Transverse colon (tissue), 4 donors: ENCODE measurements at places on chromosomes 12 and 14. TPM values are rescaled to one million over a fixed set of nuclear protein-coding genes. Genes with fewer than 3 reads are reported as not detected.

- peak; percentile 80 for DNase-seq
- H3K4me1 ChIP-seq = peaks cover 27% of the 10 kb centered on the region
- peak overlapping the region; percentile 99 for H3K27ac ChIP-seq
These were observed 790 bp downstream of the DYNC1H1 start for GRCh38 chr14:101965181-101965544.

GRCh38 chr14:93764211-93764659, 24.1 kb downstream of the PRIMA1 start:
- H3K27me3 ChIP-seq = no peaks in the 10 kb centered on the region
- no peaks in the 10 kb centered on the region for H3K36me3 ChIP-seq
- peak overlapping the region; percentile 87 for H3K27ac ChIP-seq
- H3K4me3 ChIP-seq = no peak overlapping the region
- peak; percentile 47 for DNase-seq

DNA sequence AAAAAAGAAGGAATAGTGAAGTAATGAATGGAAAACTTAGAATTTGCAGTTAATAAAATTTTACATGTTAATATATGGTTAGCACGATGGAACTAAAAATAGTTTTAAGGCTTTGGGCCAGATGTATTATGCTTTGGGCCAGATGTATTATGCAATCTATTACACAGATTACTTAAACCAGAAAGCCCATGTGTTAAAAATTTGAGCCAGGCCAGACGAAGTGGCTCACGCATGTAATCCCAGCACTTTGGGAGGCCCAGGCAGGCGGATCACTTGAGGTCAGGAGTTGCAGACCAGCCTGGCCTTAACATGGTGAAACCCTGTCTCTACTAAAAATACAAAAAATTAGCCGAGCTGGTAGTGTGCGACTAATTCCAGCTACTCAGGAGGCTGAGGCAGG, 17.2 kb downstream of the IFT81 start:
- peak; percentile 29 for DNase-seq
- no peaks in the 10 kb centered on the region for H3K27me3 ChIP-seq
- no peaks in the 10 kb centered on the region for H3K4me1 ChIP-seq
- peak overlapping the region; percentile 64 for H3K27ac ChIP-seq

DNA sequence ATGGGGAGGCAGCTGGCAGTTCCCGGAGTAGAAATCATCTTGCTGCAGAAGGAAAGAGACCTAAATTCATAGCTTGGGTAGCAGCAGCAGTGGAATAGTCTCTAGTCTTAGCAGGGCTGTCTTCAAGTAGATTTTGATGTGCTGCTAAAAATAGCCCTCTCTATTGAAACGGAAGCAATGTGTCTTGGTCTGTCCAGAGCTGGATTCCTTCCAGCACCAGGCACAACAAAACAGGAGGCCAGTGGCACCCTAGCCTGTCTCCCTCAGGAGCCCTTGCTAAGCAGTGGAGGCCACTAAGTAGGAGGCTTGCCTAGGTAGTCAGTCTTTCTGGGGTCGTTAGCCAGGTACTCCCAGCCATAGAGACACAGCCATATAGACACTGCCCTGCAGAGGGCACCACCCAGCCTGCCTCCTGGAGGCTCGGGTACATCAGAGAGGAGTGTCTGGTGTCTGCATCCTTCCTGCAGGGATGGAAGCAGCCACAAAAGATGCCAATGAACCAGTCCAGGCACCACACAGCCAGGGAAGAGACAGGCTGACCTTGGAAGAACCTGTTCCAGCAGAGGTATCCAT, 97.5 kb downstream of the CRACR2A start:
- H3K27me3 ChIP-seq = no peaks in the 10 kb centered on the region
- no peak overlapping the region for H3K4me3 ChIP-seq
- no peaks in the 10 kb centered on the region for H3K36me3 ChIP-seq
- no peaks in the 10 kb centered on the region for H3K4me1 ChIP-seq
- H3K27ac ChIP-seq = no peak overlapping the region

GRCh38 chr12:65940744-65941143, 116.5 kb downstream of the HMGA2 start:
- no peak overlapping the region for H3K27ac ChIP-seq
- no peaks in the 10 kb centered on the region for H3K27me3 ChIP-seq
- H3K36me3 ChIP-seq = no peaks in the 10 kb centered on the region
- no peak overlapping the region for H3K4me3 ChIP-seq

GRCh38 chr14:104680056-104680805, 9.2 kb upstream of the INF2 start:
- H3K36me3 ChIP-seq = no peaks in the 10 kb centered on the region
- no peaks in the 10 kb centered on the region for H3K27me3 ChIP-seq
- H3K4me1 ChIP-seq = peaks cover 56% of the 10 kb centered on the region
- H3K4me3 ChIP-seq = no peak overlapping the region
- H3K27ac ChIP-seq = peak overlapping the region; percentile 86

- no peak overlapping the region for H3K27ac ChIP-seq
- no peak for DNase-seq
- H3K4me3 ChIP-seq = no peak overlapping the region
- no peaks in the 10 kb centered on the region for H3K27me3 ChIP-seq
- H3K36me3 ChIP-seq = no peaks in the 10 kb centered on the region
- no peaks in the 10 kb centered on the region for H3K4me1 ChIP-seq
These were observed 69.9 kb downstream of the SUDS3 start for GRCh38 chr12:118446247-118446646.

DNA sequence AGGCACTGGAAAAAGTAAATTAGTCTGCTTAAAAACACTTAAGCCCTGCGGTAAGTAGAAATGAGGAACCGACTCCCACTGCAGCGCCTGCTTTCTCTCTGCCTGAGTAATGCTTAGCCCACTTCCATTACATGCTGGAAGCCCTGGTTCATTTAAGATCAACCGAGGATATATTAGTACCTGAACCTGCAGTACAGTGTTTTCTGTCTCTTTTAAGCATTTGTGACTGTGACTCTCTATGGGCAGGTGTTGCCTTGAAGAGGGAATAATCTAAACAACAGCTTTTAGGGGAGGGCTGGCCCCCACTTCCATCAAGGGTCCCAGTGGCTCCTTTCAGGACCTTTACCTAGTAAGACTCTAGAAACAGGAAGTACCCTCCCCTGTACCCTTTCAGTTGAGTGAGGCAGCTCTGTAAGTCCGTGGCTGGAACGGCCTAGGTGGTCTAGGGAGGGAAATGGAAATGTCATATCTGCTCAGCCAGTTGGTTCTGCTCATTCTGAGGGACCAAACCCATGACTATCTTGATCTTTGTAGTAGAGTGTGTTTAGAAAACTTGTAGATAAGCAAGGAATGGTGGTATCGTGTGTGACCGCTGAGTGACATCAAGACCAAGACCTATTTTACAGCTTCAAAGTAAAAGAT, 56.2 kb downstream of the FNTB start:
- no peak overlapping the region for H3K27ac ChIP-seq
- DNase-seq = no peak
- peaks cover 5% of the 10 kb centered on the region for H3K4me1 ChIP-seq
- H3K36me3 ChIP-seq = no peaks in the 10 kb centered on the region

- H3K4me3 ChIP-seq = no peak overlapping the region
- no peak overlapping the region for H3K27ac ChIP-seq
- H3K36me3 ChIP-seq = no peaks in the 10 kb centered on the region
- no peaks in the 10 kb centered on the region for H3K4me1 ChIP-seq
- no peaks in the 10 kb centered on the region for H3K27me3 ChIP-seq
- no peak for DNase-seq
These were observed 79.5 kb downstream of the EGLN3 start for GRCh38 chr14:33871394-33871793.

KRT7 gene
- total RNA-seq = 0.75 TPM

TPCN1 gene
- total RNA-seq = 85.1 TPM

HOXC9 gene
- total RNA-seq = not detected

ARMH4 gene
- 0.41 TPM for total RNA-seq

IFT43 gene
- 35.9 TPM for total RNA-seq

FAM161B gene
- total RNA-seq = 7.2 TPM

HPD gene
- total RNA-seq = not detected
